ENCODE measurements at places on chromosomes 7 and 10. TPM values are rescaled to one million over a fixed set of nuclear protein-coding genes. Genes with fewer than 3 reads are reported as not detected.

Gene CACNB2
- total RNA-seq: not detected

Gene ASNS
- 70.9 TPM for total RNA-seq

Gene ACSL5
- 0.13 TPM for total RNA-seq

Gene GPR158
- total RNA-seq: 0.06 TPM

Gene COL13A1
- 0.27 TPM for total RNA-seq

Gene SLC25A13
- 37.4 TPM for total RNA-seq

Gene FXYD4
- not detected for total RNA-seq

Gene WNT2
- not detected for total RNA-seq

All from A549 treated with DMSO at 1 μM for 4 hours (cell line).